ENCODE measurements at places on chromosomes 2 and 18.

DNA sequence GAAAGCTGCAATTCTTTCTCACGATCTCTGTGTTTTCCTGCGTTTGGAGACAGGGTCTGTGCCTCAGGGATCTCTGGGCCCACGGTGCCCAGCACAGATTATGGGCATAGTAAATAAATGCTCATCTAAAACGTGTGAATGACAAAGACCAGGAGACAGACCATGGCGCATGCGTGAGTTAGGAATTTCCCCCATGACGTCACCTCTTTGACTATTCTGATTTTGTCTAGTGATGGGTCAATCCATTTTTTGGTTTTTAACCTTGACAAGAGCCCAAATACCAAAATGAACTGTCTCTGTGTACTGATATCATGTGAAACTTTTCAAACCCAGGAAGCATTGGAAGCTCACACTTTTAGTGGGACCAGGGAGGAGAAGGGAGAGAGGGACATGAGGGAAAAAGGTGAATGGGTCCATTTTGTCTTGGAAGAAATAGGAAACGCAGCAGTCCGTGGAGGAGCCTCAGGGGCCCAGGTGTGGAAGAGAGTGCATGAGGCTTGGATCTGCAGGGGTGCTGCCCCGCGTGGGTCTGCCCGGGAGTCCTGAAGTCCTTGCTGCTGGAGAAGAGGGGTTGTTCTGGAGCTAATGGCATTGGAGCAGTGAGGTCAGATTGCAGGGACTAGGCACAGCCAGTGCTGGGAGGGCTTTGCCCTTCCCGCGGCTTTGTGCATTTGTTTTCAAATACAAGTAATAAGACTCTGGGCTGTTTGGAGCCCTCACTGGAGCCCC is 172.2 kb downstream of the ASB1 start:
- no peak for DNase-seq

- DNase-seq: peak; percentile 72
These were observed 198.7 kb downstream of the BCL11A start for GRCh38 chr2:60354713-60355112.

GRCh38 chr2:10960606-10961489 is 49.1 kb downstream of the KCNF1 start:
- DNase-seq: no peak

DNA sequence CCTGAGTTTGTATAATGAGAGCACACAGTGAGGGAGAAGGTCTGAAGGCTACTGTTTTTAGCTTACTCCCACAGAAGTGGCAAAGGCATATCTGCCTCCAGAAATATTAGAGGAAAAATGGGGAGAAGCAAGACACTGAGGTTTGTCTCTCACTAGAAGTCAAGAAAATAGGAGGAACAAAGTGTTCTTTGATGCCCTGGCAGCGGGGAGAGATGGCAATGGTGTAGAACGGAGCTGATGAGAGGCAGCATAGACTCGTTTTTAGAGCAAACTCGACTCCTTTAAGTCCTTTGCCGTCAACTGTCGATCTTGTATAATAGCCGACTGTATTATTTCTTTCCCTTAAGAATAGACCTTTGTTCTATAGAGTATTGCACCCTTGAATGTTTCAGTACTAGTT is 73.8 kb downstream of the ANKRD44 start:
- no peak for DNase-seq

DNA sequence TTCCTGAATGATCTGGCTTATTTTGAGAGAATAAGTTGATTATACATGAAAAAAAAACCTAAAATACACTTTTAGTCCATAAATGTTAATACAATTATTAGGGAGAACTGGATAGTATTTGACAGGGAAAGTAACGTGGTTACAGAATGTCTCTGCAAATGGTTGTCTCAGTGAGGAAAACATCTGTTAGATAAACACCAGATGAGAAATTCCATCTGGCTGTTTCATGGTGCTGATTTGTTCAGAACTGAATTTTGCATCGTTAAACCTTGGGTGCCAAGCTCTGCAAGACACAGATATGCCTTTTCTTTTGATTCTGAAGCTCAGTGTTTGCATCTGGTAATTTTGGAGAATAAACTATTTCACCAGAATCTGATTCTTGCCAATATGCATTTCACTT is 90.4 kb downstream of the SCN3A start:
- no peak for DNase-seq
